Osteocyte (in vitro differentiated cells): ENCODE measurements at places on chromosomes 16 and 17. TPM values are rescaled to one million over a fixed set of nuclear protein-coding genes. Genes with fewer than 3 reads are reported as not detected.

DNA sequence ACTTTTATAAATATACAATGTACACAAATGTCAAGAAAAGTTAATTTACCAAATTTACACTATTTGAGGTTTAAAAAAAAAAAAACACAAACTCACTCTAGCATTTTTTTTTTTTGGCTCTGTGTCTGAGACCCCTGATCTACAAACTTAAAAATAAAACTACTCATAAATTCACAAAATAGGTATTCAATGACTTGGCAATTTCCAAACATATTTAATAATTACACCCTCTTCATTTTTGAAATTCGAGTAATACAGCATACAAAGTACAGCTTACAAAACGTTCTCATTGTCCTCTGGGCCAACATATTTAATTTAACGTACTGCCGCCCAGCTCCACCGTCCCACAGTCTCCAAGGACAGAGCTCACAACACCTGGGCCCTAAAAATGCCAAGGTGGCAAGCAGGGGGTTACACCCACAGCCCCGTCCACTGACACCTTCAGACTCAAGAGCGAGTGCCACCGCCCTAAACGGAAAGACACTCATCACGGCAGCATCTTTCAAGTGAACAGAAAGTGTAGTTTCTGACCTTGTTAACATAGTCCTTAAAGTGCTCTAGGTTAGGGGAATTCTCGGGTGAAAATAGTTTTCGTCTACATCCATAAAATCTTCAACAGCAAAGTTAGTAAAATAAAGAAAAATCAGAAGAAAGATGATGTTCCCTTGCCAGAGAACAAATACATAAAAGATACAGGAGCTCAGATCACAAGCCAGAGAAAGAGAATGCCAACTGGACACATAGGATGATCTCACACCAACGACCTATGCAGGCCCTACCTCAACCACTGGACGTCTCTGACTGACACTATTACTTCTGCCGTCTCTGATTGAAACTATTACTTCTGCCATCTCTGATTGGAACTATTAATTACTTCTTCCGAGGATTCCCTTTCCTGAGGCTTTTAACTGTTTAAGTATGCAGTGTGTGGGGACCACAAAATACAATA, 4.2 kb downstream of the ADCY9 start:
- peaks cover 46% of the 10 kb centered on the region for H3K4me1 ChIP-seq
- peaks cover 13% of the 10 kb centered on the region for H3K36me3 ChIP-seq
- no peak for DNase-seq

The NT5M gene
- 3.5 and 3.7 TPM in 2 replicates for total RNA-seq

DNA sequence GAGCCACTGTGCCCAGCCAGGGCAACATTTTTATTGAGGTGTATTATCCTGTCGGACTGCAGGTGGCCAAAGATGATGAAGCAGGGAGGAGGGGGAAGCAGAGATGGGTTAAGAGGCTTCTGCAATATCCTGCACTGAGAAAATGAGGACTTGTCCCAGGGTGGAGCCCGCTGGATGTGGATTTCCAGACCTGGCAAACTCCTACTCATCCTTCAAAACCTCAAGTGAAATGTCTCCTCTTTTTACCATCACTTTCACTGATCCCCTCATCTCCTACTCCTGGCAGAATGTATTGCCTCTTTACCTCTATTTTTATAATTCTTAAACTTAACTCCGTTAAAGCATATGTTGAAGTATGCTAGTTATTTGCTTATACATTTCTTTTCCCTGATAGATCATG, 60.9 kb downstream of the MGAT5B start:
- no peak overlapping the region for H3K27ac ChIP-seq
- DNase-seq, result no peak
- no peaks in the 10 kb centered on the region for H3K4me1 ChIP-seq
- H3K4me3 ChIP-seq, result no peak overlapping the region
- no peaks in the 10 kb centered on the region for H3K36me3 ChIP-seq

DNA sequence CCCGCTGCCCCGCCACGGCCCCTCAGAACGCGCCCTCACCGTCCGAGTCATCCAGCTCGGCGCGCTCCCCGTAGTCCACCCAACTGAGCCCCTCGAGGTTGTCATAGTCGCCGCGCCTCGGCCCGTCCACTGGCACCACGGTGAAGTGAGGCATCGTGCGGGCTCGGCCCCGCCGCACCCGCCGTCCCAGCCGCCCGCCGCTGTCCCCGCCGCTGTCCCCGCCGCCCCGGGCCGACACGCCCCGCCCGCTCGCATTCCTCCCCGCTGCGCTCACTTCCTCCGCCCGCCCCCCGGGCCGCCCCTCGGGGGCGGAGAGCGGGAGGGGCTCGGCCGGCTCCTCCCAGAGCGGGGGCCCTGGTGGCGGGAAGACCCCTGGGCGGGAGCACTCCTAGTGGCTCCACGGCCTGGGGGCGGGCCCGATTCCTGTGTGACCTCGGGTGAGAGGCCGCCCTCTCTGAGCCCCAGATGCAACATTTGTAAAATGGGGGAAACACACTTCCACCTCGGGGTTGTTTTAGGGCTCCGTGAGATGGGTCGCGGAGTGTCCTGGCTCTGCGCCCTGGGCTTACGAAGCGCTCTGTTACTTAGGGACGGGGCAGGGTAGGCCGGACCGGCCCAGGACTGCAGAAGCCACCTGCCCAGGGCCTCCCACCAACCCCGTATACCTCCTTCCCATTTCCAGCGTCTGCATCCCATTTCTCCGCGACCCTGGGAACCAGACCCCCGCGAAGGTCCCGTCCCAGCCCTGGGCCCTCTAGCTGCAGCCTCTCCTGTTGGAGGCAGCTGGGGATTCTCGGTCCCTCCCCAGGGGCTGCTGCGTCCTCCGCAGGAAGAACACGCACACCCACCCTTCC, at the start of gene SLC12A4:
TSS of gene SLC12A4 (minus strand) at position 238 of the 854 bp plus-strand sequence. CDS start at position 154, 84 bp downstream.
- peaks cover 33% of the 10 kb centered on the region for H3K4me1 ChIP-seq
- DNase-seq, result peak; percentile 92
- peaks cover 2% of the 10 kb centered on the region for H3K36me3 ChIP-seq
- H3K27me3 ChIP-seq, result no peaks in the 10 kb centered on the region
- peak within 1 kb of the TSS; percentile 95 for H3K27ac ChIP-seq
- peak within 1 kb of the TSS; percentile 96 for H3K4me3 ChIP-seq

GRCh38 chr17:61239953-61240352, 159.7 kb upstream of the TBX2 start:
- H3K4me1 ChIP-seq, result peaks cover 37% of the 10 kb centered on the region
- no peak for DNase-seq
- H3K36me3 ChIP-seq, result peaks cover 1% of the 10 kb centered on the region

DNA sequence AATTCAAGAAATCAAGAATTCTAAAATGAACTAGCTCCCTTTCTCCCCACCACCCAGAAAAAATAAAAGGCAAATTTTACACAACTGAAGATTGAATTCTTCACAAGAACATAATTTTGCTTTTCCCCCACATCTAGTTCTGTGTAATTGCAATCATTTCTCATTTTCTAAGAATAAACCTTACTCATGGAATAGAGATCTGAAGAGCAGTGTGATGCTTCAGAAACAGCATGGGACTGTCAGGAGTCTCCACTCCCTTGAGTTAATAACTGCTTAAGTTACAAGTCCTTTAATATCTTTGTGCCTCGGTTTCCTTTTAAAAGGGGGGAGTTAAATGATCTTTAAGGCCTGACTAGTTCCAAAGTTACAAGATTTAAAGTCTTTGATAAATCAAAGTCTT, 53.7 kb downstream of the CACNG1 start:
- no peak for DNase-seq
- H3K27me3 ChIP-seq, result no peaks in the 10 kb centered on the region
- H3K4me1 ChIP-seq, result peaks cover 52% of the 10 kb centered on the region

The TBC1D3H gene
- not detected in 2 replicates for total RNA-seq

DNA sequence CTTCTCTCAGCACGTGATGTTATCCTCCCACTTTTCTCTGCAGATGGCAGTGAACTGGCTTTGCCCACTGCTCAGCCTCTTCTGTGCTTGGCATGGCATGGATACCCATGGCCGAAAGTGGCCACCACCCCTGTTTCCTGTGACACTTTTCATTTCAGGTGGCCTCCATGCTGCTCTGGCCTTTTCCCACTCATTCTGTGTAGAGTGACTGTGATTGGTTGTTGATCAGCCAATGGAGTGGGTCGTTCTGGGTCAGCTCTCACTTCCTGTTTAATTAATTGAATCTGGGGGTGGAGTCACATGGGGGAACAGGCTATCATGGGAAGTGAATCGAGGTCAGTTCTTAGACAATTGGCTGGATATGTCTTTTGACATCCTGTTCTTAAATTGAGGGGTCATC, 350.1 kb upstream of the EEF2KMT start:
- DNase-seq, result no peak
- H3K4me3 ChIP-seq, result no peak overlapping the region
- H3K36me3 ChIP-seq, result no peaks in the 10 kb centered on the region
- H3K27ac ChIP-seq, result no peak overlapping the region
- H3K27me3 ChIP-seq, result no peaks in the 10 kb centered on the region

DNA sequence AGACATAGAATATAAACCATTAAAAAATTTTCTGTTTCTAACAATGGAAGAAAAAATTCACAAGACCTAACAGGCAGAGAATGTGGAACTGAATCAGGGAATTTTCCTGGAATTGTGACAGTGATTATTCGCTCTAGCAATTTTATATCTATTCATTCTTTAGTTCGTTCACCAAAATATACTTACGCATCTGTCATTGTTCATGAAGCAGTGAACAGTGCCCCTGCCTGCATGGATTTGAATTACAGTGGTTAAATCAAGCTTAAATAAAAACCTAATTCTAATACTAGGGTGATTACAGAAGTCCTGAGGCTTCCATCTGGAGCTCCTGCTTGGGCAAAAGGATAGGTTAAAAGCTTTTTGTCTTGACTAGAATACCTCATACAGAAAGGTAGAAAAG, 48.6 kb downstream of the ABCA8 start:
- peaks cover 24% of the 10 kb centered on the region for H3K36me3 ChIP-seq
- H3K27ac ChIP-seq, result no peak overlapping the region
- H3K27me3 ChIP-seq, result no peaks in the 10 kb centered on the region

The VAMP2 gene
- 57.2 and 70.0 TPM in 2 replicates for total RNA-seq
